ENCODE measurements at places on chromosomes 3 and 15.

GRCh38 chr3:18046131-18046915 lies 303.9 kb upstream of the TBC1D5 start:
- DNase-seq = no peak

DNA sequence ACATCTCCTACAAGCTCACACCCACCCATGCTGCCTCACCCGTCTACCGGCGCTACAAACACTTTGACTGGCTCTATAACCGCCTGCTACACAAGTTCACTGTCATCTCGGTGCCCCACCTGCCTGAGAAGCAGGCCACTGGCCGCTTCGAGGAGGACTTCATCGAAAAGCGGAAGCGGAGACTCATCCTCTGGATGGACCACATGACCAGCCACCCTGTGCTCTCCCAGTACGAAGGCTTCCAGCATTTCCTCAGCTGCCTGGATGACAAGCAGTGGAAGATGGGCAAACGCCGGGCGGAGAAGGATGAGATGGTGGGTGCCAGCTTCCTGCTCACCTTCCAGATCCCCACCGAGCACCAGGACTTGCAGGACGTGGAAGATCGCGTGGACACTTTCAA lies 2.1 kb downstream of the SNX33 start:
- DNase-seq = no peak

DNA sequence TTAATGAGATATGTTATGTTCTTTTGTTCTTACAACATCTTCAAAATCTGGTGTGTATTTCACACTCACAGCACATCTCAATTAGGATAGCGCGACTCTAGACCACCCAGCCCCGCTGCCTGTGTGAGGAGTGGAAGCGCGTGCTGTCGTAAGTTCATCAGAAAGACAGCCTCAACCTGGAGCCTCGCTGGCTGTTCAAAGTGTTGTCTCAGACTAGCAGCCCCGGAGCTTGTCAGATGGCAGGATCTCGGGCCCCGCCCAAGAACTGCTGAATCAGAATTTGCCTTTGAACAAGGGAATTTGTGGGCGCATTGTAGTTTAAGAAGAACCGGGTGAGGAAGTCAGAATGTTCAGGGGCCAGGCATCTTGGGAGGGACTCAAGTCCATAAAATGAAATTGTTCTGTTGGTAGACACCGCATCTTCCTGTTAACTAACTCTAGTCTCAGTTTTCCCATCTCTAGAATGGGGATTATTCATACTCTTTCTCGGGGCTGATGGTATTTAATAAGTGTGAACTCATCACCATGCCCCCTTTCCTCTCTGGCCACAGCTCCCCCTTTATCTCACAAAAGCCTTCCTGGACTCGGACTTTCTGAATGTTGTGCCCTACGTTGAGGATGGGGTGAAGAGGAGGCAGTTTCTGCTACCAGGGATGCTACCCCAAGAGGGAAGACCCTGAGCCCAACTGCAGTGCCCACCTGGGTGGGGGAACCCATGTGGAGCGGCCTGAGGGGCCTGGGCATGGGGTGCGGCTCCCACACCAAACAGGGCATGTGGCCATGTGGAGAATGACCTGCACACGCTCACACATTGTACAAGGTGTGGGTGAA lies 40.4 kb downstream of the BHLHE40 start:
- no peak for DNase-seq

DNA sequence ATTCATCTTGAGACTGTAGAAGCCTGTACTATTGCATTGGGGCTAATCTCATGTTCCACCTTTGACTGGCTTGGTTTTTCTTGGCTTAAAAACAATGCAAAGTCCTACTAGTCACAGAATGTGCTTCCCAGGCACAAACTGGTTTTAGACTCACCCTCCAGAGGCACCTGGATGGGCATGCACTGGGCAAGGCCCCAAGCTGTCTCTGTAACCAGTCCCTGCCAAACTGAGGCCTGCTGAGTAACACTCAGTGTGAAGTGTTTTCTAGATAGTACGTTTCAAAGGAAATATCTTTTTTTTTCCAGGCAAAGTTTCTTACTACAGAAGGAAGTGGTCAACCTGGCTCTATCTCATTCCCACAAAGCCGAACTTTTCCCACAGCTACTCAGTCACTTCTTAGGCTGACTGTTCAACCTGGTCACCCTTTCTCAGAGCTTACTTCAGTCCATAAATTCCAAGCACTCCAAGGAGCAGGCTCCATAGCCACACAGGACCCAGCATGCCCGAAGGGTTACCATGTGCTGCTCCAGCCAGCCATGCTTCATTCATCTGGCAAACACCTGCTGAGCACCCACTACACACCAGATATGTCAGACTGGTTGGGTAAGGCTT lies 57.4 kb downstream of the NPTN start:
- peak; percentile 76 for DNase-seq

DNA sequence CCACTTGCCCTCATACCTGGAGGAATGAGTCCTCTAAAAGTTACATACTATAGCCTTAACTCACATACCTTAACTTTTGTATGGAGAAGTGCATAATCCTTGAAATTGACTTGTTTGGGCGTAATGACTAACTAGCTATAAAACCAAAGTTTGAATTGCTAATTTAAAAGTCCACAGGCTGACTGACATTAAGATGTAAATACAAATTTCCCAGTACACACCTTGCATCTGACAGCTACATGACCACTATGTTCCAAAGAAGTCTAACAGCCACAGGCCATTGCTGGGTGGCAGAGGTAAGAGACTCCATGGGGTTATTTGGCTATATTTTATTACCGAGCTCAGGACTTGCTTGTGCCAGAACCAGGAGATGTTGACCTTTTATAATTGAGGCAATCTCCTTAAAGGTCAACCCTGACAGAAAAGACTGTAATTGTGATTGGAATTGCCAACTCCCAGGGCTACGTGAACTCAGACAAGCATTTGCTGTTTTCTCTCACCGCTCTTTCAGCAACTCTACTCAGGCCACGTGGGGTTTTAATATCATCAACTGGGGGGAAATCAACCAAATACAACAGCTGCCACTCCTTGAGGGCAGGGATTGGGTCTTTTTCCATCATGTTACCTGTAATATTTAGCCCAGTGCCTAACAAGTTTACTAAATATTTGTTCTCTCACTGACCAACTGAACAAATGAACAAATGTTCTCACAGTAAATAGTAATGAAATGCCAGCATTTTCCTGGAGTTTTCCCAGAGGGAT lies 139.9 kb downstream of the SEMA6D start:
- no peak for DNase-seq

All from astrocyte of the hippocampus (primary cell).